EL (cell line): ENCODE measurements at places on chromosomes 16 and 17.

GRCh38 chr17:49287481-49287880, 56.9 kb upstream of the PHOSPHO1 start:
- DNase-seq = no peak

DNA sequence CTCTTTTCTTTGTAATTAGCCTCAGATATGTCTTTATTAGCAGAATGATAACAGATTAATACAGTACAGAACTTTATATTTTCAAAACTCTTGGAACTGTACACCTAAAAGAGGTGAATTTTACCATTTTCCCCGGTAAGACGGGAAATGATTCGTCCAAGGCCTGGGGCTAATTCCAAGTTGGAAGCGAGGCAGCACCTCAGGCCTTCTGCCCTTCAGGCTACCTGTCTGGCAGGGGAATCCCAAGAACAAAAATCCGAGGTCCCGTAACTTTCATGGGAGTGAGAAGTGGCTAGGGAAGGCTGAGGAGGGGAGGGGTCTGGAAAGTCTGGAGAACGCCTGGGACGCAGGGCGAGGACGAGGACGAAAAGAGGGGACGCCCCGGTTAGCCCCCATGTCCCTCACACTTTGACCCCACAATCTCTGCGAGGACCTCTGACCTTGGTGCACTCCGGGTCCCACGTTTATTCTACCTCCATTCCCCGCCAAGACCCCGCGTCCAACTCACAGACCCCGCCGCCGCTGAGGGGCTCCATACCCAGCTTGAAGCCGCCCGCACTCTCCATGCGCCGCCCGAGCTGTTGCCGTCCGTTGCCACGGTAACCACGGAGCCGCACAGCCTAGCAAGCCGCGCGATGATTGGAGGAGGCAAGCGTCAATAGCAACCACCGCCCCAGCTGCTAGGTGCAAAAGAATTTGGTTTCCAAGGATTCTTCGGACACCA, at the start of gene HYDIN:
TSS of gene HYDIN (minus strand) at position 601 of the 724 bp plus-strand sequence. CDS start 43,827 bp downstream, outside the sequence.
- DNase-seq = peak; percentile 58

DNA sequence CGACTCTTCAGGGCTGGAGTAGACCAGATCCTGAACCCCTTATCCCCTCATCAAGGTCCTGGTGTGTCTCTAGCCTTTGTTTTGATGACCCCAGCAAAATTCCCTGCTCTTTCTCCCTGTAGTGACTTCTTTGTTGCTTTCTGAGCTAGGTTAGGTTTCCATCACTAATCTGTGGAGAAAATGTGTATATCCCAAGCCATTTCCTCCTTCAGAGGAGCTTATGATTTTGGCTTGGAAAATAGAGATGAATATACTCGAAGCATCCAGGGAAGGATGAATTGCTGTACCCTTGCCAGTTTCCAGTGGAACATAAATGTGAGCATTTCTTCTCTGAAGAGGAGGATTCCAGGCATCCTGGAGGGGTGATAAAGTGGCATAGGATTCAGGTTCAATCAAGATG, 55.8 kb downstream of the KSR1 start:
- no peak for DNase-seq

DNA sequence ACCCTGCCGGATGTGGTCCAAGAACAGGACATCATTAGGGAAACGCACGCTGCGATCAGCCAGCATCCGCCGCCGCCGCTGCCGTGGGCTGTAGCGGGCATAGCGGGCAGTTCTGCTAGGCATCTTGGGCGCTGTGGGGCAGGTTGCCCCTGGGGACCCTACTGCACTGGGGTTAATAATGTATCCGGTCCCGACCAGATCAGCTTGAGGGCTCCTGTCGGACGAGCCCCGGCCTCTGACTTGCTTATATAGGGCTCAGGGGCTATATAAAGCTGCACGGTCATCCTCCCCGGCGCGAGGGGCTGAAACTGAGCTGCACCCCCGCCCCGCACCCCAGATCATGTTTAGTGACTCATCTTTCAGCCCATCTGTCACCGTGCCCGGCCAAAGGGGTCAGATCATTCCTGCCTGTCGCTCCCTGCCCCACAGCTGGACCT, at the start of gene PPP1R27:
TSS of gene PPP1R27 (minus strand) at position 220 of the 437 bp plus-strand sequence. CDS start at position 123, 97 bp downstream.
- DNase-seq = no peak

DNA sequence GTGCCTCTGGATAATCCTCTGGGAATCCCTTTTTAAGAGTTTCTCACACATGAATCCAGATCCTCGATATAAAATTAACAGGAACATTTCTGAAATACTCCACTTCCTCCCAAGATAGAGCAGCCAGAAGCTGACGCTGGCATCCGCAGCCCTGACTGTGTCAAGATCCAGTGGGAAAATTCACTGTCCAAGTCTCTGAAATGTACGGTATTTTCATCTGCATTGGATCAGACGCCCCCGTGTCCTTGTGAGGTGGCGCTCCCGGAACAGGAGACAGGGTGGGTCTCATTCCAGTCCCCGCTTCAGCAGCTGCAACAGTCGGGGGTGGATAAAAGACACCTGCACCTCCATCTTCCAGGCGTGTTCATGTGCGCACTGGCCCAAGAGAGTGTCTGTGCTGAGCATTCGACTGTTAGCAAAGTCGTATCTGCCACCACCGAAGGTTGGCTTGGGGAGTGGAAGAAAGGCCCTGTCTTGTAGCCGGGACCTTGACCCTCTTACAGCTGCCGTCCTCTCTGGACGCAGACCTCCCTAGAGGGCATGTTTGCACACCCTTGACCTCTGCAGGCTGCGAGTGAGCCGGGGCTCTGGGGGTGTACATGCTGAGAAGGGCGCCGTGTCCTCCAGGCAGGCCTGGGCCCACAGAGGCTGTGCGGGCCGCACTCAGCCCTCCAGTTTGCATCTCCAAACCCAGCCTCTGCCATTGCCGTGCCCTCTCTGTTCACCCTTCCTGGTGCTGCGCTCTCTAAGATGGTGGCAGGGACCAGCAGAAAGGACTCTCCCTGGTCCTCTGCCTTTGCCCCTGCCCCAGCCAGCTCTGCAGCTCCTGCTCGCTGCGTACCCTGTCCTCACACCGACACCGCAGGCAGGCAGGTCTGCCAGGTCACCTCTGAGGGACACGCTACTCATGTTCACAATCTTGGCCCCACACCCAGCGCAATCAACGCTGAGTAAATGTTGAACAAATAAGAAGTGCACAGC, 72.0 kb upstream of the CHMP6 start:
- DNase-seq = no peak

- DNase-seq = no peak
Observed at GRCh38 chr17:1192911-1193699, 13.3 kb upstream of the ABR start.

GRCh38 chr17:51647067-51647466, 386.7 kb downstream of the UTP18 start:
- DNase-seq = no peak

- DNase-seq = peak; percentile 60
Observed at GRCh38 chr17:61551255-61551742, 39.7 kb downstream of the NACA2 start.

DNA sequence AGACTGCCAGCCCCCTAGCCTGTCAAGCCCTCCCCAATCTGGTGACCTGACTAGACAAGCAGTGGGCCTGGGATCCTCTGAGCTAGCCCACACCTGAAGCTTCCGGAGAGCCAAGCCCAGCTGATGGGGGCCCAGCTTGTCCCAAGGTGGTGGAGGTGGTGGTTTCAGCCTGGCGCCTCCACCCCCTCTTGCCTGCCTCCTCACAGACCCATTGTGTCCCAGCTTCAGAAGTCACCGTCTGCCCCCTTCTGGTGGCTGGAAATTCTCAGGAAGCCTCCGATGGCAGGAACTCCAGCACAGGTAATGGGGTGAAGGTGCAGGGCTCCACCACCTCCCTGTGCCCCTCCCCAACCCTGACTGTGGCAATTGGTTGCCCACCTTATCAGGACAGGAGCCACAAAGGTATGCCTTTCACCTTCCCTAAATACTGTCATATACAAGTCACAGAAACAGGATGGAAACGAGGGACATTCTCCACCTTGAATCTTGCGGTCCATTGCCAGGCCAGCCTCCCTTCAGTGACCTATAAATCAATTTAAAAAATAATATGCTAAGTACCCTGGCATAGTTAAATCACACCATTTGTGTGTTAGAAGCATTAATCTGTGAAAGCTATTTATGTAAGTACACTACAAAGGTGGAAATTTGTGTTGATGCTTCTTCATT, 66.0 kb upstream of the ZNF423 start:
- peak; percentile 26 for DNase-seq

GRCh38 chr16:84889066-84889465, 69.3 kb downstream of the CRISPLD2 start:
- no peak for DNase-seq

GRCh38 chr17:69761767-69762321, 313.2 kb upstream of the KCNJ16 start:
- peak; percentile 96 for DNase-seq

DNA sequence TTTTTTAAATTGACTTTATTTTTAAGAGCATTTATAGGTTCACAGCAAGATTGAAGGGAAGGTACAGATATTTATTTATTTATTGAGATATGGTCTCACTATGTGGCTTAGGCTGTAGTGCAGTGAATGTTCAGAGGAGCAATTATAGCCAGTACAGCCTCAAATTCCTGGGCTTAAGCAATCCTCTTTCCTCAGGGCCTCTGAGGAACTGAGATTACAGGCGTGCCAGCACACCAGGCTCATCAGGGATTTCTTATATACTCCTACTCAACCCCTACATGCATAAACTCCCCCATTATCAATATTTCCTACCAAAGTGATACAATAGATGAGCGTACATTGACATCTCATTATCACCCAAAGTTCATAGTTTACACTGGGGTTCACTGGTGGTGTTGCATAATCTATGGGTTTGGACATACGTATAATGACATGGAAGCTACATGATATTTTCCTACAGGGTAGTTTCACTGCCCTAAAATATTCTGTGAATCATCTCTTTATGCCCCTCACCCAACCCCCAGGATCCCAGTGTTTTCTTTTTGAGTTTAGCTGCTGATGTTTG, 33.5 kb downstream of the HS3ST3B1 start:
- no peak for DNase-seq

DNA sequence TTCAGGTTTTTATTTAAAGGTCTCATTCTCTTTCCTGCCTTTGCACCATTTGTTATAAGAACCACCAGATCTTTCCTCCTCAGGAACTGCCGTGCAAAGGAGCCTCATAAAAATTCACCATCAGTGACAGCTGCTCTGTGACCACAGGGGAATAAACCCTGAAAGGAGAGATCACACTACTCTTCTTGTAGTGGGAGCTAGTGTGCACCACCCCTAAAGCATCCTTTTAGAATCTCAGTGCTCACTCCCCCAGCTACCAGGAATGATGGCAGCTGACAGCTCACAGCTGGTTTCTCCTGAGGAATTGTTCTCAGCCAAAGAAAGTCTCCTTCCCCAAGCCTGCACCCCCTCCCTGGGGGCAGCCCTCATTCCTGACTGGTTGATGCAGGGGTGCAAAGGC, 18.7 kb downstream of the VAT1L start:
- DNase-seq = no peak

DNA sequence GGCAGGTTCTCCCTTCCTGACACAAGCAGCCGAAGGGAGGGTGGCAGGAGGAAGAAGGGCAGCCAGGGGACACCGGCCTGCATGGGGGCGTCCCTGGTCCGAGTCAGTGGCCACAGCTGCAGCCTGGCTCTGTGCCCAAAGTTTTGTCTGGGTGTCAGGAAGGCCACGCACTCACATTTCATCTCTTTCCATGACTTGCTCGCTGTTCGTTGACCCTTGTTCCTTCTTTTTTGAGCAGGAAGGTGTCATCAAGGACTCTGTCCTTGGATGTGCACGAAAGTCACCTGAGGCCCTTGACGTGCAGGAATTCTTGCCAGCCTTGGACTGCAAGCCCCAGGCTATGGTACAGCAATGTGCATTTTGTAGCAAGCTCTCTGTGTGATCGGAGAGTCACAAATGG, 93.3 kb downstream of the TNFRSF13B start:
- no peak for DNase-seq

DNA sequence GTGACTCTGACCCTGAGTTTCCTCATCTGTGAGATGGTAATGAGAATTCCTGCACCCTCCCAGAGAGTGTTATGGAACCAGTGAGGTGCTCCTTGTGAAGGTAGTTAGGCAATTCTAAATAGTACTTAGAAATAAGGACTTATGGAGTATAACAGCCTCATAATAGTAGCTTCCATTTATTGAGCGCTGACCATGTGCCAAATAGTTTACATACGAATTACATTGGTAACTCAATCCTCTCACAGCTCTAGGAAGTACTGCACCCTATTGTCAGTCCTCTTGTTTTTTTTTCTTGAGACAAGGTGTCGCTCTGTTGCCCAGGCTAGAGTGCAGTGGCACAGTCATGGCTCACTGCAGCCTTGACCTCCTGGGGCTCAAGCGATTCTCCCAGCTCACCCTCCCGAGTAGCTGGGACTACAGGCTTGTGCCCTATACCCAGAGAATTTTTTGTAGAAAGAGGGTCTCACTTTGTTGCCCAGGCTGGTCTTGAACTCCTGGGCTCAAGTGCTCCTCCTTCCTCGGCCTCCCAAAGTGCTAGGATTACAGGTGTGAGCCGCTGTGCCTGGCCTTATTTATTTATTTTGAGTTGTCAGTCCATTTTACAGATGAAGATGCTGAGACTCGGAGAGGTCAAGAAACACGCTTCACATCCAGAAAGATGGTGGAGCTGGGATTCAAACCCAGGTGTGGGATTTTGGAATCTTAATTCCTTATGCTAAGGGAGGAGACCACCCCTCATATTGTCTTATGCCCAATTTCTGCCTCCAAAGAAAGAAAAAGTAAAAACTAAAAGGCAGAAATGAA, 2.9 kb downstream of the TNS4 start:
- DNase-seq = no peak

DNA sequence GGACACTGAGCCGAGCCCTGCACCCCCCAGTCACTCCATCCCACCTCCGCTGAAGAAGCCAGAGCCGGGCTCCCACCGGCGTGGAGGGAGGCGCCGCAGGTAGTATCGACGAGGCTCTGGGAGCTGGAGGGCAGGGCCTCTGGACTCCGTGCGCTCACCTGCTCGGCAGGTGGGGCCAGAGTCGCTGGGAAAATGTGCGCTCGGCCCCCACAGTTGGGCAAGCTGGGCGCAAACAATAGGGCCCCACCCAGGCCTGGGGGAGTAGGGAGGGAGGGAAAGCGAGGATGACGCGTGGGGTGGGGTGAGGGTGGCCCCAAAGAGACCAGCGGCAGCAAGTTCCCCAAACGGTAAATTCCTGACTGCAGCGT, 668 bp downstream of the JUP start:
- DNase-seq = no peak

DNA sequence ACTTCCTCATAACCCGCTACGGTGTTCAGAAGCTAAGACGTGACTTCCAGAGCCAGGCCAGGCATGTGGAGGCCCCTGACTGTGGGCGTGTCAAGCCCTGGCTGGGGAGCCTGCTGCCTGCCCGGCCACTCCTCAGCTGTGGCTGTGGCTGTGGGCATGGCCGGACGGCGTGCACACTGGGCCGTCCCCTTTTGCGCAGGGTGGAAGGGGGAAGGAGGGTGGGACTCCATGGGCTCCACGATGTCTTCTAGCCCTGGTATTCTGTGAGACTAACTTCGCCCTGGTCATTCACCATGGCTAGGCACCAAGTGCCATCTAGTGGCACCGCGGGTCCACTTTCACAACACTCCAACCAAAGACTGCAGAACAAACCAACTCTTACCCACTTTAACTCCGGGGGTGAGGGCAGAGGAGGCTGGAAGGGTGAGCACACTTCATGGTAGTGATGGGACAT, 67.9 kb downstream of the N4BP1 start:
- DNase-seq = peak; percentile 42

GRCh38 chr16:75287708-75288107, 36.3 kb upstream of the BCAR1 start:
- no peak for DNase-seq
